Activated CD4-positive, alpha-beta T cell treated with anti-CD3 and anti-CD28 coated beads, Interleukin-2, Interleukin-6, amounts not matched to agents 100 ng/mL and 50 ng/mL, durations not matched to agents 16 hours and 8 hours (primary cell): ENCODE measurements at places on chromosomes 7 and 10.

DNA sequence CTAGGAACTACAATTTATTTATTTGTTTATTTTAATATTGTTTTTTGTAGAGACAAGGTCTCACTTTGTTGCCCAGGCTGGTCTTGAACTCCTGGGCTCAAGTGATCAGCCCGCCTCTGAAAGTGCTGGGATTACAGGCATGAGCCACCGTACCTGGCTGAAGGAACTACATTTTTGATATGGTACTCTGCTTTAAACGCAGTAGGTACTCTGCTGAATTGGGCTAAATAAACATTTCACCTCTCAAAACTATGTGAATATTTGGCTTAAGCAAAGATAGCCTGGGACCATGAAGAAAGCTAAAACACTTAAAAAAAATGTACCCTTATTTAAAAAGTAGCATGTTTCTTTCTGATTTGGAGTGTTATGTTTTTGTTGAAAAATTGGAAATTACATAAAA is 138.2 kb downstream of the ADK start:
- no peak for DNase-seq

DNA sequence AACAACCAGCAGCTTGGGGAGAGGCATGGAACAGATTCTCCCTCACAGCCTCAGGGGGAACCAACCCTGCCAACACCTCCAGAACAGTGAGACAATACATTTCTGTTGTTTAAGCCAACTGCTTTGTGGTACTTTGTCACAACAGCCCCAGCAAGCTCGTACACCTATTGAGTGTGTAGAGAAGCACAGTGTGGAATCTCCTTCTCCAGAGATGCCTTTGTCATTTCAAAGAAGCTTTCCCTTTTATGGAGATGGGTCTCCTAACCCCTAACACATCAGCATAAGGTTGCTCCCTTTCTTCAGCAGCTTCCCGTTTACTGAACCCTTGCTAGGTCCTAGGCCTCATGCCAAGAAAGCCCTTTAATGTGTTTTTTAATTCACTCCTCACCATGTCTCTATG is 60.7 kb upstream of the AGK start:
- DNase-seq: no peak

DNA sequence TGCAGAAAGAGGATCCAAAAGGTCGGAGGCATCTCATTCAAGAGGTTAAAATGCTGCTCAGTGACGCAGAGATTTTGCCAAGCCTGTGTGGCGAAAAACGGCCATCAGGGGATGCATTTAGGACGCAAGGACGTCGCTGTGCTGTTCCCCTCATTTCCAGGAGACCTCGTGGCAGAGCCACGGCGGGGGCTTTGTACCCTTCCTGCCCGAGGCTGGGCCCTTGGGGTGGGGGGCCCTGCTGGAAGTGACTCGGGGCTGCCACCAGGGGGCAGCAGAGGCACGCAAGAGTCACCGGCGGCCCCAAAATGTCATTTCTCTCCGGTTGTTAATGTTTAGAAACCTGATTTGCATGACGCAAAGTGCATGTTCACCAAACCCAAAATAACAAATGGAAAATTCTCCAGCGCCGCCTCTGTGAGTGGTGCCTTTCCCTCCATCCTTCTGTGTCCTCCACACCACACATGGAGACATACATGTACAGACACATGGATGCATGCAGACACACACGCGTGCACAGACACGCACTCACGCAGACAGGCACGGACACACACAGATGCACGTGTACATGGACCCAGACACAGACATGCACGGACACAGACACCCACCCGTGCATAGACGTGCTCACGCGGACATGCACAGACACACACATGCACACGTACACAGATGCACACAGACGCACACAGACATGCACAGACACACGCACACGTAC is 51.0 kb upstream of the NKX6-2 start:
- DNase-seq: peak; percentile 31

GRCh38 chr7:25580141-25580540 is 351.9 kb upstream of the NPVF start:
- DNase-seq: no peak

- no peak for DNase-seq
Observed at GRCh38 chr7:87001214-87001613, 58.2 kb downstream of the ELAPOR2 start.

- DNase-seq: no peak
Observed at GRCh38 chr10:61792921-61793320, 108.6 kb upstream of the ARID5B start.

DNA sequence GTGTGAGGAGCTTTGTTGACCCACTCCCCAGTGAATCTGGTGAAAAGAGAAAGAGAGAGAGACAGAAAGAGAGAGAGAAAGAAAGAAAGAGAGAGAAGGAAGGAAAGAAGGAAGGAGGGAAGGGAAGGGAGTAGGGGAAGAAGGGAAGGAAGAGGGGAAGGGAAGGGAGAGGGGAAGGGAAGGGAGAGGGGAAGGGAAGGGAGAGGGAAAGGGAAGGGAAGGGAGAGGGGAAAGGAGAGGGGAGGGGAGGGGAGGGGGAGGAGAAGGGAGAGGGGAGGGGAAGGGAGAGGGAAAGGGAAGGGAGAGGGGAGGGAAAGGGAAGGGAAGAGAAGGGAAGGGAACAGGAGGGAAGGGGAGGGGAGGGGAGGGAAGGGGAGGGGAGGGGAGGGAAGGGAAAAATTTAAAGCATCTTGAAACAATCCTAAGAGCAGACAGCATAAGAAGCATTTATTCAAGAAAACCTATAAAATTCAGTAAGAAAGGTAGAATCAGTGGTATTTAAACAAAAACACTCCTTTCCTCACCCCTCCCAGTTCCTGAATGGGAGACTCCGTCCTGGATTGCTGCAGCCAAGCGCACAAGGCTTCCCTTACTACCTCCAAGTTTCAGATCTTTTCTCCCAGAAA is 846.2 kb upstream of the POM121L12 start:
- no peak for DNase-seq
